Mesendoderm (in vitro differentiated cells): ENCODE measurements at places on chromosomes 5 and 9.

DNA sequence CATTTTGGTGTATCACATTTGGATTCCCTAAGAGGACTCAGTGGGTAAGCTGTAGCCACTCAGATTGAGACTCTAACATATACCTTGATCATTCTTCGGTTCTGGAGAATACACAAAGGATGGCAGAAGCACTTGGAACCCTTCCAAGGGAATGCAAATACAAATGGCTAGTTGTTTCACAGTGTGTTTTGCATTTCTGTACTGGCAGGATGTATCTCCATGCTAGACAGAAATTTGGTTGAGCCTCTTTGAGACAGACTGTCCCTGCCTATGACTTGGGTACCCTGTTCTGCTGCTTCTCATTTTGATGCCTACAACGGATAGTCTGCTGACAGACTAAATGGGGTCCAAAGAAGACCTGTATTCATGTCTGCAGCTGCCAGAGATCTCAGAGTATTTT is 273.5 kb downstream of the TMEM38B start:
- no peaks in the 10 kb centered on the region for H3K4me1 ChIP-seq
- H3K27ac ChIP-seq, result no peak overlapping the region
- H3K36me3 ChIP-seq, result no peaks in the 10 kb centered on the region
- no peaks in the 10 kb centered on the region for H3K27me3 ChIP-seq

- H3K4me1 ChIP-seq, result no peaks in the 10 kb centered on the region
- no peak overlapping the region for H3K4me3 ChIP-seq
- H3K36me3 ChIP-seq, result no peaks in the 10 kb centered on the region
- H3K27ac ChIP-seq, result no peak overlapping the region
- H3K27me3 ChIP-seq, result no peaks in the 10 kb centered on the region
- no peak for DNase-seq
Measured at GRCh38 chr5:72015103-72015548, 92.1 kb upstream of the MAP1B start.

GRCh38 chr5:17396247-17396646 is 101.8 kb upstream of the TAF11L2 start:
- no peak for DNase-seq
- no peak overlapping the region for H3K4me3 ChIP-seq
- no peaks in the 10 kb centered on the region for H3K36me3 ChIP-seq
- H3K4me1 ChIP-seq, result peaks cover 6% of the 10 kb centered on the region
- H3K27ac ChIP-seq, result no peak overlapping the region

GRCh38 chr5:10358999-10359398 is 5.5 kb downstream of the MARCHF6 start:
- H3K27me3 ChIP-seq, result no peaks in the 10 kb centered on the region

DNA sequence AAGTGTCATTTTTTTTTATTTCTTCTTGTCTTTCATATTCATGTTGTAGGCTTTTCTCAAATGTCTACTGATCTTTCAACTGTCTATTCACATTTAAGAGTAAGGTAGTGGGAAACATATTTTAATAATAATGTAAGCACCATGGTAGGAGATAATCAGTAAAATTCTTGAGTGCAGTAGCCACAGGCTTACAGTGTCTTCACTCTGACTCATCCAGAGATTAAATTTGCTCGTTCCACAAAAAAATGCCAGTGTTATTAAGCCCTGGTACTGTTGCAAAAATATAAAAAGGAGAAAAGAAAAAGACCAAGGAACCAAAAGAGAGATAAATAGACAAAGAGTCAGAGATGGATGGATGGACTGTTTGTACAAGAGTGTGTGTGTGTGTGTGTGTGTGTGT is 43.0 kb downstream of the PARP8 start:
- DNase-seq, result no peak
- no peak overlapping the region for H3K4me3 ChIP-seq
- no peaks in the 10 kb centered on the region for H3K27me3 ChIP-seq
- no peaks in the 10 kb centered on the region for H3K36me3 ChIP-seq

- no peaks in the 10 kb centered on the region for H3K27me3 ChIP-seq
- no peak overlapping the region for H3K4me3 ChIP-seq
- no peaks in the 10 kb centered on the region for H3K4me1 ChIP-seq
- no peak overlapping the region for H3K27ac ChIP-seq
Measured at GRCh38 chr5:98064118-98064685, 709.3 kb upstream of the RGMB start.

DNA sequence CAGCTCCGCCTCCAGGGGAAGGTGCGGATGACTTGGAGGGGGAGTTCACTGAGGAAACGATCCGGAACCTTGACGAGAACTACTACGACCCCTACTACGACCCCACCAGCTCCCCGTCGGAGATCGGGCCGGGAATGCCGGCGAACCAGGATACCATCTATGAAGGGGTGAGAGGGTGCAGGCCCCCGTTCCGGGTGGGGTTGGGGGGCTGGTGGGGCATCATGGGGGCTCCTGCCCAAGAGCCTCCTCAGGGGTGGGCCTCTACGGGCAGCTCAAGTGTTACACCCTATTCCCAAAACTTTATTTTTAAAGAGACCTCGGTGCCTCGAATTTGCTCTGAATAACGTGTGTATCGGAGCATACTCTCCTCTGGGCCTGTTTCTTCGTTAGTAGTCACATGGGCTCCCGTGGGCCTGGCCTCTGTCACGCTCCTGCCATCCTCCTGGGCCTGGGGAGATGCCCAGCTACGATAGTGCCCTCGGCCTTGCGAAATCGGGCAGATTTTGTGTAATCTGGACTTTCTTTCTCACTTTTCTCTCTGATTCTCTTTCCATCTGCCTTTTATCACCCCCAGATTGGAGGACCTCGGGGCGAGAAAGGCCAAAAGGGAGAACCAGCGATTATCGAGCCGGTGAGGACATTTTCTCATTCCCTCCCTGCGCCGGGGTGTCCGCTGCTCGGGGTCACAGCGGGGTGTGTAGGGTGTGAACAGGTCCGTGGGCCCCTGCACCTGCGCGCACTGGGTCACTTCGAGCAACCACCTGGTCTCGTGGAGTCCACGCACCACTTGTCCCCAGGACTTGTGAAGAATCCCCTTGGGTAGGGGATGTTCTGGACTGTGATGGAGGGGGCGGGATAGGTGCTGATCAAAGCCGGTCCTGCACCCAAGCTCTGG is 90.1 kb downstream of the COL5A1 start:
- no peak for DNase-seq
- H3K4me3 ChIP-seq, result no peak overlapping the region
- no peaks in the 10 kb centered on the region for H3K27me3 ChIP-seq
- H3K27ac ChIP-seq, result no peak overlapping the region

GRCh38 chr5:106822851-106823250 is 847.9 kb downstream of the EFNA5 start:
- no peaks in the 10 kb centered on the region for H3K27me3 ChIP-seq
- no peak overlapping the region for H3K27ac ChIP-seq
- no peaks in the 10 kb centered on the region for H3K4me1 ChIP-seq
- no peak for DNase-seq
- no peak overlapping the region for H3K4me3 ChIP-seq

- peaks cover 3% of the 10 kb centered on the region for H3K4me1 ChIP-seq
- H3K4me3 ChIP-seq, result no peak overlapping the region
- H3K27me3 ChIP-seq, result no peaks in the 10 kb centered on the region
- H3K36me3 ChIP-seq, result no peaks in the 10 kb centered on the region
Measured at GRCh38 chr5:139385061-139386049, 2.3 kb upstream of the SLC23A1 start.

GRCh38 chr5:93267736-93268135 is 313.3 kb downstream of the NR2F1-AS1 start:
- H3K36me3 ChIP-seq, result no peaks in the 10 kb centered on the region
- H3K4me3 ChIP-seq, result no peak overlapping the region
- no peaks in the 10 kb centered on the region for H3K27me3 ChIP-seq
- DNase-seq, result no peak
- no peaks in the 10 kb centered on the region for H3K4me1 ChIP-seq

DNA sequence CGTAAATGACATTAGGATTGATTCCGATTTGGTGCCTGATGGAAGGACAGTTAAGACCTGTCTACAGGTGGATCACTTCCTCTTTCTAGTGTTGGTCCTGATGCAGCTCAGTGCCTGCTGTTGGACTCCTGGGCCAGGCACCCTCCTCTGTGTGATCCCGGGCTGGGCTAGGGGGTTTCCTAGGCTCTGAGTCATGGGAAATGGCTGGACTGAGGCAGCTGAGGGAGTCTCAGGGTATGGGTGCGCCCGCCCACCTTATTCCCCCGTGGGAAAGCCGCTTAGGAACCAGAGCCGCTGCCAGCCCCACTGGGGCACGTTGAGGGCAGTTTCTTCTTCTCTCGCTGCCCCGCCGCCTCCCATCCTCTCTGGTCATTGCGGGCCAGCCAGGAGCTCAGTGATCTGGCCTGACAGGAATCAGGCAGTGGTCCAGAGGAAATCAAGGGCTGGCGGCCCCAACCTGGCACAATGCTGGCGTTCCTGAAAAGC is 12.9 kb downstream of the TCF7 start:
- H3K36me3 ChIP-seq, result no peaks in the 10 kb centered on the region
- DNase-seq, result no peak
- no peaks in the 10 kb centered on the region for H3K27me3 ChIP-seq
- no peaks in the 10 kb centered on the region for H3K4me1 ChIP-seq
- H3K27ac ChIP-seq, result no peak overlapping the region
- no peak overlapping the region for H3K4me3 ChIP-seq

- H3K27ac ChIP-seq, result no peak overlapping the region
- no peaks in the 10 kb centered on the region for H3K27me3 ChIP-seq
- no peaks in the 10 kb centered on the region for H3K4me1 ChIP-seq
- no peaks in the 10 kb centered on the region for H3K36me3 ChIP-seq
- DNase-seq, result no peak
Measured at GRCh38 chr9:135269912-135270830, 182.7 kb downstream of the OLFM1 start.

DNA sequence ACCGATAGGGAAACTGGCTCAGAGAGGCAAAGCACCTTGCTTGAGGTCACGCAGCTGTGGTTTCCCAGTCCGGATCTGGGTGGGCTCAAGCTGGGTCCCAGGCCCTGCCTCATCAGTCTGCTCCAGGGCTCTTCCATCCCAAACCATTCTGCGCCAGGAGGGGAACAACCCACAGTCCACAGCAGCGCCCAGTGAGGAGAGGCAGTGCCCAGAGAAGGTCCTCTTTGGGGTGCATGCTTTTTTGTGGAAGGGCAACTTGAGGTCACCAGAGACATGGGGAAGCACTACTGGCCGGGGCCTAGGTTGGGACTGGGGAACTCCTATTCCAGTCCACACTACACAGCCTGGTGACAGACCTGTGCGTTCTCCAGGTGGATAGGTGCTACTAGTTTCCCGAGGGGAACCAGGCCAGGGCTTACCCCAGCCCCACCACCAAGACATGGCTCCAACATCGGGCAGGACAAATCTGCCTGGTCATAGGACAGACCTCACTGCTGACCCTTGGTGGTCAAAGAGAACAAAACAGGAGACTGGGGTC is 62.5 kb upstream of the RNF130 start:
- DNase-seq, result no peak
- H3K4me1 ChIP-seq, result no peaks in the 10 kb centered on the region
- H3K27ac ChIP-seq, result no peak overlapping the region
- H3K4me3 ChIP-seq, result no peak overlapping the region

DNA sequence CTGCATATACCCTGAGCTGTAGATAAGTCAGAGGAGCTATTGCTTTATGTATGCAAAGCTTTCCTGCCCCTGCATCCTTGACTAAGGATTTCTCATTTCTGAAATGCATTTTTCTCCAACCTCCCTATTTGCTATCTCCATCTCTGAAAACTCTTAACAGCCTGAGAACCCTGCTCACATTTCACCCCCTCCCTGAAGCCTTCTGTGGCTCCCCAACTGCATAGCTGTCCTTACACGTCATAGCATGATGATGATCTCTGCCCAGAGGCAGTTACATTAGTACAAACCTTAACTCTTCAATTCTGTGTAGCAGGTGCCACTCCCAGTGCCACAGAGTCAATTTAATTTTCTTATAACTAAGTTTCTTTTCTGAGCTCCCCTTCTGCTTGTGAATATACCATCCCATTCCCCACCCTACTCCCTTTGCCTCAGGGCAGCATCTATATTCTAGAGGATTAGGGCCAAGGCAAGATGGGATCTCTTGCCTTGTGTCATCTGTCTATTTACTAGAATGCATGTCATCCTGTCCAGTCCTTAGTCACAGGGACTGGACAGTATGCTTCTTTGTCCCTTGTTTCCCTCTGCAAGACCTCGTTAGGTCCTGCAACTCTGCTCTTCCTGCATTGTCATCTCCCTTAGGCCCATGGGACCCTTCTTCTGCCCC is 149.7 kb upstream of the SPRY4 start:
- no peaks in the 10 kb centered on the region for H3K36me3 ChIP-seq
- H3K27ac ChIP-seq, result peak overlapping the region; percentile 50
- H3K4me3 ChIP-seq, result no peak overlapping the region
- peak; percentile 81 for DNase-seq

GRCh38 chr5:94751460-94751859 is 133.0 kb downstream of the SLF1 start:
- H3K4me1 ChIP-seq, result no peaks in the 10 kb centered on the region
- no peak overlapping the region for H3K27ac ChIP-seq
- no peak overlapping the region for H3K4me3 ChIP-seq
- no peaks in the 10 kb centered on the region for H3K36me3 ChIP-seq
- no peak for DNase-seq

DNA sequence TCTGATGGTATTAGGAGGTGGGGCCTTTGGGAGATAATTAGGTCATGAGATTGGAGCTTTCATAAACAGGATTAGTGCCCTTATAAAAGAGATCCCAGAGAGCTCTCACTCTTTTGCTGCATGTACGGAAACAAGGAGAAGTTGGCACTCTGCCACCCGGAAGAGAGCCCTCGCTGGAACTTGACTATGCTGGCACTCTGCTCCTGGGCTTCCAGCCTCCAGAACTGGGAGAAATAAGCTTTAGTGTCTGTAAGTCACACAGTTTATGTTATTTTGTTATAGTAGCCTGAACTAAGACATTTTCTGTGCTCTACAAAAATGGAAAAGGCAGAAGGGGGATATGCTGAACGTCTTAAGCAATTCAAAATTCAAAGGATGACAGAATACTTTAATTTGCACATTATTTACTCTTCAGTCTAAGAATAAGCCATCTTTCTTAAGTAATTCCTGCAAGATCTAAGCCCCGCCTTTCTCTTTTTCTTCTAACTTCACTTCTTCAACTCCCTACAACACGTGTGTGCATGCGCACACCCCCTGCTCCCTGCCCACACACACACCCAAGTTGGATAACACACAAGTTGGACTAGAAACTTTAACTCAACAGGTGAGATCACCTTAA is 17.3 kb downstream of the NFIB start:
- H3K36me3 ChIP-seq, result no peaks in the 10 kb centered on the region
- no peak for DNase-seq
- H3K4me3 ChIP-seq, result no peak overlapping the region
- no peak overlapping the region for H3K27ac ChIP-seq
- H3K27me3 ChIP-seq, result no peaks in the 10 kb centered on the region
- H3K4me1 ChIP-seq, result peaks cover 5% of the 10 kb centered on the region
